CD4-positive, alpha-beta T cell treated with Interleukin-4 for 1 hour (primary cell): ENCODE measurements at places on chromosomes 5 and 9.
A peak's percentile ranks its signal among the peaks of the same experiment; 100 is the strongest.

DNA sequence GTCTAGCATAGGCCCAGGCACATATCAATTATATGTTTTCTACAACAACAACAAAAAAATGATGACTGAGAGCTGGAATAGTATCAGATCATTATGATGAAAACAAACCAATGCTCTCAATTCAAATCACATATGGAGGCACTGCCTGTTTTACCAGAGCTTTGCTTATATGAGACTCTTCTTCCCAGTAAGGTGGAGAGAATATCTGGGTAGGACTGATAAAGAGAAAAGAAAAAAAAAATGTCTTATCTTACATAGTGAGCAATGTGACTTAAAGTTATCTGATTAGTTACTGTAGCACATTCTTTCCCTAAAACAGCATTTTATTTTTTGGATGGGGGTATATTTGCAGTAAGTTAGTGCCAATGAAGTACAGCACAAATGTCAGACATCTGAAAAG lies 154.8 kb downstream of the RAB3C start:
- no peak for DNase-seq

GRCh38 chr5:180350711-180351465 lies 2.2 kb downstream of the GFPT2 start:
- no peak for DNase-seq

- DNase-seq: peak; percentile 87
Measured at GRCh38 chr9:136631038-136632000, 31.4 kb upstream of the EGFL7 start.

DNA sequence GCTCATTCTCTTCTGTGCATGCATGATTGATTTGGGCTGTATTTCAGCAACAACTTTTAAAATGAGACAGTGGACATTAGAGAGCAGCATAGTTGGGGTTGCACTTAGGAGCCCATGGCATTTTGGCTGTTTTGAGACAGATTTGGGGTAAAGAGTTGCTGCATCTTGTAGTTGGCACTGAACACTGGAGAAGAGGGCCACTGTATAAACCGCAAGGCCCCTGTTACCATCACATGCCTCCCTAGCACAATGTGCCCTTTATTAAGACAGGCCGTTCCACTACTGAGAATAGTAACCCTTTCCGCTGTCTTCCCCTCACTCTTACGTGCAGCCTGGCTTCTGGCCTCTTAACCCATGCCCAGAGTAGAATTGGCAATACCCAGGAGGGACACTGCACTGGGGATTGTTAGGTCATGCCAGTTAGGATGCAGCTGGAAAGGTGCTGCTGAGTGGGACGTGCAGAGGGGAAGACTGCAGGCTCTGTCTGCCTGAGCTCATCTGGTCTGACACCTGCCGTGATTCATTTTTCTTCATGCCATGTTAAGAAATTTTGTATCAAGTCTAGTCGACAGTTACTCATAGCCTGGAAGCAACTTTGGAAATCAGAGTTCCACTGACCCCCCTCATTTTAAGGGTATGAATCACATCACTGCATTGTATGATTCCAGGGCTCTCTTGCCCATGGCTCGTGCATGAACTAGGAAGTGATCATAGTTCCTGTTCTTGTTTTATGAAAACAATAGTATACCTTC lies 146.9 kb upstream of the DMRT1 start:
- DNase-seq: no peak

GRCh38 chr5:65461490-65461889 lies 20.2 kb downstream of the ADAMTS6 start:
- DNase-seq: no peak

DNA sequence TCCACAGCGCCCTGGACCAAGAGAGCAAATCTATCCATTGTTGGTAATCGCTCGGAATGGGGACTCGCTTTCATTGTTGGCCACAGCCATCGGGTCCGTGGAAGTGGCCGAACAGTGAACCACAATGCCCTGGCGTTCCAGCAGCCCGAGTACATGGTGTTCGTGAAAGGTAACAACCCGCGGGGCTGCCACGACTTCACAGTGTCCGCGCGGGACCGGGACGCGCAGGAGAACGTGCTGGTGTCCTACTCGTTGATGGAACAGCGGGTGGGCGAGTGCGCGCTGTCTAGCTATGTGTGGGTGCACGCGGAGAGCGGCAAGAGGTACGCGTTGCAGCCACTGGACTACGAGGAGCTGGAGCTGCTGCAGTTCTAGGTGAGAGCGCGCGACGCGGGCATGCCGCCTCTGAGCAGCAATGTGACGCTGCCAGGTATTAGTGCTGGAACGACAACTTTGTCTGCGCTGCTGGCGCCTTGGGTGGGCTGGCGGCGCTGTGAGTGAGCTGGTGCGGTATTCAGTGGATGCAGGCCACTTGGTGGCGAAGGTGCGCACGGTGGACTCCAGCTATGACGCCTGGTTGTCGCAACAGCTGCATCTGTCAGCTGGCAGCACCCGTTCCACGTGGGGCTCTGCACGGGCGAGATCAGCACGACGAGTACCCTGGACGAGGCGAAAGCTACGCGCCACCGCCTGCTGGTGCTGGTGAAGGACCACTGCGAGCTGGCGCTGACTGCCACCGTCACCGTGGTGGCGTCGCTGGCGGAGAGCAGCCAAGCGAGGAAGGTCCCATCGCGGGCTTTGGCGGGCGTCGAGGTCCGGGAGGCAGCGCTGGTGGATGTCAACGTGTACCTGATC lies 6.1 kb upstream of the PCDHA11 start:
- DNase-seq: no peak

DNA sequence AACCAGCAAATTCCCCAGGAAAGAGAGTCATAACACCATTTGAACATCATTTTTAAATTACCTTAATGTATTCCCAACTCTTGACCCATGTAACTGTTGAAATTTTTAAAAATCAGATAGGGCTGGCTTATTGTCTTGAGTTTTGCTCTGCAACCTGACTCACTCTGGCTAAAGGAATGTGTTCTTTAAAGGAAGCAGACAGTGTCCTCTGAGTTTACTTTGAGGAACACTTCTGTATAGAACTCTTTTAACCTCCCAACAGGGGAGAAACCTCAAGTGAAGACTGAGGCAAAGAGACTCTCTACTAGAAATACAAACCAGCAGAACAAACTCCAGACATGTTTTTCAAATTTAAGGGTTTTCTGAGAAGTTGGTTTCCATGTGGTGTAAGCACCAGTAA lies 248.9 kb downstream of the CWC27 start:
- no peak for DNase-seq

GRCh38 chr9:19999491-20000057 lies 210.7 kb upstream of the SLC24A2 start:
- DNase-seq: peak; percentile 15

- DNase-seq: no peak
Measured at GRCh38 chr9:27453860-27454553, 70.1 kb upstream of the IFNK start.

GRCh38 chr9:112554516-112554915 lies 67.9 kb downstream of the KIAA1958 start:
- no peak for DNase-seq

- no peak for DNase-seq
Measured at GRCh38 chr5:42721484-42721883, 35.1 kb upstream of the CCDC152 start.

GRCh38 chr9:68947842-68948569 lies 65.9 kb downstream of the PRKACG start:
- no peak for DNase-seq

- no peak for DNase-seq
Measured at GRCh38 chr9:101226803-101227202, 158.0 kb downstream of the BAAT start.

- no peak for DNase-seq
Measured at GRCh38 chr9:72217306-72217842, 68.1 kb downstream of the GDA start.

GRCh38 chr5:6737043-6737941 lies 24.1 kb downstream of the TENT4A start:
- no peak for DNase-seq

GRCh38 chr9:121305269-121305994 lies 37.5 kb downstream of the GSN start:
- no peak for DNase-seq

DNA sequence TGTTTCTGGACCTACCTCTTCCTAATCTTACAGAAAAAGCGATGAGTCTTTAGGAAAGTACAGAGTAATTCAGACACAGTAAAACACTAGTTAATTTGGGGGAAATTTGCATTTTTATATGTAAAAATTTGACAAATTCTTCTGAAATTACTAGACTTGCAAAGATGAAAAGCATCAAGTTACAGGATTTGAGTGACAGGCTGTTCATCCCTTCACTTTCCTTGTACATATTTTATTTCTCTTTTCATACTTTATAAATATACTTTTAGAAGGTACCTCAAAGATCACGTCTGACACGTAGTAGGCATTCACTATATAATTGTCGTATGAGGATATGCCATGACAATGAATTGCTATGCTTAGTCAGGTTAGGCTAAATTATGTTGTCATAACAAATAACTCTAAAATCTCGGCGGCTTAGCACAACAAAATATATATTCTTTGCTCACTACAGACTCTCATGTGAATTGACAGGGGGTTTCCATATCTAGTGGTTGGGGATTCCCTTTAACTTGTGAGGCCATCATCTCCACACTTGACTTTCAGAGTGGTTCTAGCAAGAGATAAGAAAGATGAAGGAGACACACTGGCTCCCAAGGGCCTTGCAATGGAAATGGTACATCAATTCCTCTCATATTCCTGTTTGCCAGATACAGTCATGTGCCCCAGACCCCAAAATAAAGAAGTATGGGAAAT lies 154.1 kb upstream of the TUT7 start:
- no peak for DNase-seq

DNA sequence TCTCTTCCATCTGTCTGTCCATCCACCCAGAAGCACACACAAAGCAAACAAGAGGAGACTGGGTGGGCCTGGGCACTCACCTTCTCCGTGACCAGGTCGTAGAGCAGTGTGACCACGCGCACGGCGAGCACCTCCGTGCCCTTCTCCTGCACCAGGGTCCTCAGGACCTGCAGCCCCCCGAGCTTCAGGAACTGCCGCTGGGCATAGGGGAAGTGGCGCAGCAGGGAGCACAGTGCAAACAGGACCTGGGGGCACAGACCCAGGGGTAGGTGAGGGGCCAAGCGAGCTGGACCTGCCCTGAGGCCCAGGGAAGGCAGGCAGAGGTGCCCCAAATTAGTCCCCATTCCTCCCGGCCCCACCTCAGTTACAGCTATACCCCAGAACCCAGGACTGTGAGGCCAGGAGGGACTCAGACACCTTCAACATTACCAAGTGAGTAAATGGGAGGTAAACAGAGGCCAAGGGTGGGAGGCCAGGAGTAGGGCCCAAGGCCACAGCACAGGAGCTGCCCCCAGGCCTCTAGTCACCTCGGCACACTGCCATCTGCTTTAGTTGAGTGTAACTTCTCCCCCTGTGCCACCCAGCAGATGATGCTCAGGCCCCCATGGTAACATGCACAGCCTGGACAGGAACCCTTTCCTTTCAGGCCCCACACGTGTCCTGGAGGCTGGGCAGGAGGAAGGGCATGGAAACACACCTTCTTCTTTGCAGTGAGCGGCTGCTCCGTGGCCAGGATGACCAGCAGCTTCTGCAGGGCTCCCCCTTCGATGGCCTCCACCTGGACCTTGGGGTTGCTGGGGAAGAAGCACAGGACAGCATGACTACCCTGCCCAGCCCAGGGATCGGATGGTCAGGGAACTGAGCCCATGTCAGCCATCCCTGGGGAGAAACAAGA lies 76.2 kb upstream of the LRRTM2 start:
- no peak for DNase-seq

- no peak for DNase-seq
Measured at GRCh38 chr9:100020121-100020795, 78.5 kb downstream of the ERP44 start.

GRCh38 chr5:24073107-24073506 lies 565.7 kb downstream of the PRDM9 start:
- DNase-seq: no peak

DNA sequence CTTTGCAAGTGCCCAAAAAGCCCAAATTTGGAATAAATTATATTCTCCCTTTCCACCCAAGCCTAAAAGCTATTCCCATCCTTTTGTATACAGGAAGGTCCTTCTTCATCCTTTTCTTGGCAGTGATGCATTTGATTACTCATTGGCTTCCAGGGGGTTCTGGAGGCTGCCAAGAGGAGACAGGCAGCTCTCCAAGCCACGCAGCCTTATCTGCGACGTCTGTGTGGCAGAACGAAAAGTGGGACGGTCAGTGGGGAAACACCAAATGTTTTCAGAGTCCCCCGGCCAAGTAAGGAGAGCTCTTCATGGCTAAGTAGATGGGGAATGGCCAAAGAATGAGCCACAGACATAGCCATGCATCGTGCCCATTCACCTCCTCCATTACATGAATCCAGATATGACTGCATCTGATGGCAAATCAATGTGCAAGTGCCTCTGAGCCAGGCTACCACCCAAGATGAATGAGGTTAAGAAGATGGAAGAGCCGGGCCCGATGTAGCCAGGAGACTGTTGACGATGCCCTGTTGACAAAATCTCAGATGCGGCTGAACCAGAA lies 12.1 kb downstream of the ADAM19 start:
- DNase-seq: no peak

DNA sequence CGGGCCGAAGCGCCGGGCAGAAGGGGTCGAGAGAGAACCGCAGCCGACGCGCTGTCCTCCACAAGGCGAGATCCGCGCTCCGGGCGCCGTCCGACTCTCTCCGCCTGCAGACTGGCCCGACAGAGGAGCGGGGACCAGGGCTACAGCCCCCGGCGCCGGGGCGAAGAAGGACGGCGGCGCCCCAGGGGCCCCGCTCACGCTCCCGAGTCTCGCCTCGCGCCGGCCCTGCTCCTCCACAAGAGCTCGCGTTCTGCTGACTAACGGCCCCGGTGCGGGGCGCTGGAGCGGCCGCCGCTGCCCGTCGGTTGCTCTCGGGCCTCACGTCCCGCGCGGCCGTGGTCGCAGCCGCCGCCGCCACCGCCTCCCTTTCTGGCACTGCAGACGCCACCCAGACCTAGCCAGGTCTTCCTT lies 338 bp downstream of the ABHD17B start:
- DNase-seq: no peak

DNA sequence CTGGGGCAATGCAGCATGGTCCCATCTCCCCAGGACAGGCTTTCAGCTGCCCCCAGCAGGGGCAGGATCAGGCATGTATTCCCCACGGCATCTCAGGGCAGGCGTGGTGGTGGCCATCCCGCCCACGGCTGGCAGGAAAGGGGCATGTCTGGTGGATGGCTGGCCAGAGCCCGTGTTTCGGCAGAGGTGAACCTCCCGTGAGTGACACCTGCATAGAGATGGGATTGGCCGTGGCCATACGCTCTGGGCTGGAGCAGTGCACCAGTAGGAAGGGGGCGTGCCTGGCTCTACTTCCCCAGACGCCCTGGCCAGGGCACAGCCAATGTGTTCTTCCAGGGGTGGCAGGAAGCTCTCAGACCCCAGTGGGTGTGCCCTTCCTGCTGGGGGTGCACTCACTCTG lies 139.1 kb downstream of the ZNF354C start:
- DNase-seq: no peak

DNA sequence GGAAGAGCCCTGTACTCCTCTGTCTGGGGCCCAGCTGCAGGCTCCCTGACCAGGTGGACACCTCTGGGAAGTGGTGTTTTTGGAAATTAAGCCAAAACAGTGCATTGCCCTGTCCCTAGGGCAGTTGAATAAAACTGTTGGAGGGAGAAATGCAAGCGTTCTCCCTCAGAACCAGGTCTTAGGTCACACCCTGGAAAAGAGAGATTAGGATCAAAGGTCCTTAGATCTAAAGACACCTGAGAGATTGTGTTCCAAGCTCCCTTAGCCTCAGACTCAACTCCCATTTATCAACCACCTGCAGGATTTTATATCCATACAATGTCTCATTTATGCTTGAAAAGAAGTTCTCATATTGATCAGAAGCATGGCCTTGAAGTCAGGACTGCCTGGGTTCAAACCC lies 64.8 kb downstream of the PAPPA start:
- no peak for DNase-seq
